GF-D8 (cell line): ENCODE measurements at places on chromosomes 2 and 18.
A peak's percentile ranks its signal among the peaks of the same experiment; 100 is the strongest.

GRCh38 chr2:58906081-58906645 is 665.0 kb upstream of the FANCL start:
- DNase-seq: no peak

DNA sequence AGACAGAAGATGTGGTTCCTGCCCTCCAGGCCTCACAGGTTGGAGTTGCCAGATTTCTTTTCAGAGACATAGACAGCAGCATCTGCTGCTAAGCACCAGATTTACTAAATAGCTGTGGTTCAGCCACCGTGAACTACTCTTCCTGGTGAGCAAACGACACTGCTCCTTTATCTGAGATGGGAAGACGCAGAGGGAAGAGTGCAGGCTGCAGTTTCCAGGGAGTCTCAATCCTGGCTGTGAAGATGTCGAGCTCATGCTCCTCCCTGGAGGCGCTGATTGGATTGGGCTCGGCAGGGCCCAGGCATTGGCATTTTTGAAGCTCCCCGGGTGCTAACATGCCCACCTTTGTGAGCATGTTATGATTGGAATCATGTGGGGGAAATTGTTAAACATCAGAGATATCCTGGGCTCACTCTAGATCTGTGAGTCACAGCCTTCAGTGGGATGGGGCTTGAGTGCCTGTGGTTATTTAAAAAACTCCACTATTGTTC is 314.8 kb downstream of the TSN start:
- no peak for DNase-seq

DNA sequence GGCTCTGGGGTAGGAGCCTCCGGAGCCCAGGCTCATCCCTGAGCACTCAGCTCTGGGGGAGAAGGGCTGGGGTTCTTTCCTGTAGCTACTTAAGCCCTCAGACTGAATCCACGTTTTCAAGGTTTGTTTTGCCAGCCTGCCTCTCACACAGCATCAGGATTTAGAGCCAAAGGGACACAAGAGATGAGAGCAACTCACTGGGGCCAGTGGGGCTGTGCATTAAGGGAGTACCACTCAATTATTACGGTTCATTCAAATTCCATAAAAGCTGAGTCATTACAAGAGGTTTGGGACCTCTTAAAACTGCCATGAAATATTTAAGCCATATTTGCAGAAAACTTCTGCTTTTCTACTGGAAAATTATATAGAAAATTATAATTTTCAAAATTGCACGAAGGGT is 17.1 kb upstream of the SNED1 start:
- DNase-seq: no peak

DNA sequence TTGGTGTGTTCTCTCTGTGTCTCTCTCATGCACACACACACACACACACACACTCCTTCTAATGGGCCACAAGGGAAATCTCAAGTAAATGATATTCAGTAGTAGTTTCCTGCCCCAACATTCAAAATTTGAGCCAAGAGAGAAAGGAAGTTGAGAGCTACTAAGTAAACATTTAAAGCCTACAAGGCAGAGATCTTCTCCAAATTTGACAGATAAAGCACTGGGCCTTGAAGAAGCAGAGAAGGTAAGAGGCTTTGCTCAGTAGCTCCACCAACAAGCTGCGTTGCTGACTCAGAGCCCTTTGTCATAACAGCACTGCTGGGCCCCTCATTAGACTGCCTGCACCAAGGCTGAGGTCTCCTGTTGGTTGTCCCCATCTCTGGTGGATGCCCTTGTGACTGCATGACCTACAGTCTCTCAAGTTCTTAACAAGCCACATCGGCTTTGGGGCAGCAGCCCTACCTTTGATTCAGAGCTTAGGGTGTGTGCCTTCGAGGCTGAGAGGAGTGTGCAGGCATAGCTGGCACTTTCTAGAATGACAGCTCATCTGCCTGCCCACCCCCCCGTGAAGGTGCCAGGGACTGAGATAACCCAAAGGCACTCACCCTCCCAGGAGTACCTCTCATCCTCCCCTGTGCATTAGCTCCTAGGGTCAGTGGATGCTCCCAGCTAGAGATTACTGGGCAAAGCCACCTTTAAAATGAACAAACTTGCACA is 32.3 kb upstream of the NEB start:
- no peak for DNase-seq

GRCh38 chr2:227153307-227153706 is 10.7 kb downstream of the COL4A4 start:
- DNase-seq: no peak

DNA sequence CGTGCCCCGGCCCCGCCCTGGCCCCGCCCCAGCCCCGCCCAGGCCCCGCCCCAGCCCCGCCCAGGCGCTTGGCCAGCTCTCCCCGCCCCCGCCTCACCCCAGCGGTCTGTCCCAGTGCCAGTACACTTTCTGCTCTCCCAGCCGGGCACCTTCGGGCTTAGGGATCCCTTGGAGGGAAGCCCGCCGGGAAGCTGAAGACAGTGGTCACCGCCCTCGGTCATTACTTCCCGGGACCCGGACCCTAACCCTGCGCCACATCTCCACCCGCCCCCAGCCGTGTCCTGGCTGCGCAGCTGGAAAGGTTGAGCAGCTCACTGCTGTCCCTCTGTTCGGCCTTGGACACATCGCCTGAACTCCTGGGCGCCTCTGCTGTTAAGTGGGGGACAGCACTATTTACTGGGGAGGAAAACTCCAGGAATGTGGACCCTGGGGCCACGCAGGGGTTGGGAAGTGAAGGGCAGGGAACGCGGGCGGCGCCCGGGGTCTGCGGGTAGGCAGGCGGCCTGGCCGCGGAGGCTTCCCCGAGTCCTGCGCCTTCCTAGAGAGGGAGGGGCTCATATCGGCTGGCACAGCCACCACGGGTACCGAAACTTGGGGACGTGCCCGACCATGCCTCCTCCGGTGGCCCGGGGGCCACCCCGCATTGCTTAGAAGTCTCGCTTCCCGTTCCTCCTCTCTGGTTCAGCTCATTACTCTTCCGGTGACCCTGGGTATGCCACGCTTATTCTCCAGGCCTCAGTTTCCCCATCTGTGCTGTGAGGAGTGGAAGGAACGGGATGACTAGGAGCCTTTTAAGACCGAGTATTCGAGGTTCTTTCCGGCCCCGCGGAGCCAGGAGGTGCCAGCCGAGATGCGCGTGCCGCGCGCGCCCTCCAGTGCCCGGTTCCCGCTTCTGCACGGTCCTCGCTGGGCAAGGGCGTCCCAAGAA is 121.0 kb downstream of the GYPC start:
- peak; percentile 6 for DNase-seq

- DNase-seq: no peak
These were observed 4.4 kb downstream of the MYL1 start for GRCh38 chr2:210310550-210310949.

DNA sequence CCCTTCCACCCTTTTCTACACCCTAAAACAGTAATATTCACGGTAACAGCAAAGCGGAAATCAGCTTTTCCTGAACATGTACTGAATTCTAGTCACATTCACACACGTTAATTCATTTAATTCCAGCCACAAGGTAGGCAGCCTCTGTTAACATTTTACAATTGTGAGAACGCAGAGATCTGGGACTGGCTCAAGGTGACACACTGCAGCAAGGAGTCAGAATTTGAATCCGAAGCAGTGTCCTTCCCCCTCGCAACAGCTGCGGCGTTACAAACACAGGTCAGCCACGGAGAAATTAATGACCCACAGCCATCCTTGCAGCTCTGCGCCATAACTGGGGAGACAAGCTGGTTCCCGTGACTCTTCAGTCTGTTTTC is 818 bp upstream of the SLC20A1 start:
- DNase-seq: no peak

DNA sequence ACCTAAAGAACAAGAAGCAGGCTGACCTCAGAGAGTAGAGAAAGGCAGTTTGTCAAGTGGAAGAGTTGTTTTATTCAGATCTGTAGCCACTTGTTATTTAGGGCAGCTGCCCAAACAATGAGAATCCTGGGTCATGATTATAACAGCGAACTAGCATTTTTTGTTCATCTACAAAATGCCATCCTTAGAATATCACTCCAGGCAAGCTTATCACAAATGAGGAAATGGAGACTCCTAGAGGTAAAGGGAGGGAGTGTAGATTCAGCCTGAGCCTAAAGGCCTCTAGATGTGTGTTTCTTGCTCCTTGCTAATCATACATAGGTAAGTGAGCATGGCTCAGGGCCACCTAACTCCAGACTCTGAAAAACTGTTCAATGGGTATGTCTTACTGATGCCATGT is 126.1 kb downstream of the HNMT start:
- DNase-seq: no peak

DNA sequence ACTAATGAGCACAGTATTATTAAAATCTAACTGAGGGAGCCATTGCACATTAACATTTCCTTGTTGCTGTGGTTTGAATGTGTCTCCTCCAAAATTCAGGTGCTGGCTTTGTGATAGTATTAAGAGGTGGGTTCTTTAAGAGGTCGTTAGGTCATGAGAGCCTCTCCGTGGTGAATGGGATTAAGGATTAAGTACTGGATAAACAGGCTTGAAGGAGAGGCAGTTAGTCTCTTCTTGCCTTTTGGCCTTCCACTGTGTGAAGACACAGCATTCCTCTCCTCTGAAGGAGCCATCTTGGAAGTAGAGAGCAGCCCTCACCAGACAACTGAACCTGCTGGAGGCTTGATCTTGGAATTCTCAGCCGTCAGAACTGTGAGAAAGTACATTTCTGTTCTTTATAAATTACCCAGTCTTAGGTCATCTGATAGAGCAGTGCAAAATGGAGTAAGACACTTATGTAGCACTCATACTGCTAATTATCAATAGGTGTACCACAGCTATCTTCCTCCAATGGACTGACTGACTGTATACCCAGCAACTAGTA is 182.7 kb downstream of the MYO3B start:
- DNase-seq: no peak

GRCh38 chr2:106094131-106094841 is 99.8 kb downstream of the UXS1 start:
- DNase-seq: no peak

DNA sequence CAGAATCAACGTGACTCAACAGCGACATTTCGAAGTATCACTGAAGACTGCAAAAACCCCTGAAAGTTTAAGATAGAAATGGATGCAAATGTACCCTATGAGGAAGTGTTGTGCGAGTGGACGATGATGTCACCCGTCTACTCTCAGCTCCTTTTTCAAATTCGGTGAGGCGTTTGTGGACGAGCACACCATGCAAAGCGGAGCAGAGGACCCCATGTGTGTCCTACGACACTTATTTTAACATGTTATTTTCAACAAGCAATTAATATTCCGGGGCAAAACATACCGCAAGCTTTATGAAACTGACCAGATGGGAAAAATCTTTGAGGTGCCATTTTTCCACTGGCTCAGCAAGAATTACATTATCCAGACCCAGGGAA is 2.0 kb downstream of the PXDN start:
- DNase-seq: no peak

- no peak for DNase-seq
These were observed 89.4 kb downstream of the RRM2 start for GRCh38 chr2:10211844-10212422.

DNA sequence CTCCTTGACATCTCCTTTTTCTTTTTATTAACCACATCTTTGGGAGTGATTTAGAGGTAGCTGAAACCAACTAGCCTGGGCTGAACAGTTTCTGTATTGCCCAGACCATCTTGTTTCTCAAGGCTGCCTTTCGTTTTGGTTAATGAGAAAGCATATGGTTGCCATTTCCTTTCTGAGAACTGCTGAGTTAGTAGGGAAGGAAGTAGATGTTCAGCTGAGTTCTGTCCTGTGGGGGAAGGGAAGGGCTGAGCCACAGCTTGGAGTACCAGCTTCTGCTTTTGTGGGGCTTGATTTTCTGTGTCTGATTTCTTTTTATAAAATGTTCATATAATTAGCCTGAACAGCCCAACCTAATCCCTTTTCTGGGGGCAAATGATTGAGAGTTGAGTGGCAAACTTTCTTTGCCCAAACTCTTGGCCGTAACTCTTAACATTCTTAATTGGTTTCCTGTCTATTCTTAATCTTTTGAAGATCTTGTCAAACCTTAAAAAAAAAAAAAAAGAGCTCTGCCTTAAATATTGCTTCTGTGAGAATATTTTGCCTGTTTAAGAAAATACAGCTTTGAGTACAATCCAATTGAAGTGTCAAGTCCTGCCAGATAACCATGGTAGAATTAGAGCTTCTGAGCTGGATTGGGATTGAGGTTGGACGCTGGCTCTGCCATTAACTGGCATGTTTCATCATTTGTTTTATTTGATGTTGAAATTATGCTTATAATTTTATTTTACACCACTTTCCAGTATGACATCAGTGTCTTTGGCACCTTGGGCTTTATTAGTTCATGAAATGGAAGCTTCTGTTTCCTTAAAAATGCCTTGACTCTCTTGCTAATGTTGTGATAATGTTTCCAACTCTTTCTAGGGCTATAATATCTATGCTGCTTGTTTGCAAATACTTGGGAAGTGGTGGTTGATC is 1.9 kb upstream of the NABP1 start:
- peak; percentile 90 for DNase-seq

GRCh38 chr2:222693837-222694236 is 22.4 kb downstream of the MOGAT1 start:
- no peak for DNase-seq

DNA sequence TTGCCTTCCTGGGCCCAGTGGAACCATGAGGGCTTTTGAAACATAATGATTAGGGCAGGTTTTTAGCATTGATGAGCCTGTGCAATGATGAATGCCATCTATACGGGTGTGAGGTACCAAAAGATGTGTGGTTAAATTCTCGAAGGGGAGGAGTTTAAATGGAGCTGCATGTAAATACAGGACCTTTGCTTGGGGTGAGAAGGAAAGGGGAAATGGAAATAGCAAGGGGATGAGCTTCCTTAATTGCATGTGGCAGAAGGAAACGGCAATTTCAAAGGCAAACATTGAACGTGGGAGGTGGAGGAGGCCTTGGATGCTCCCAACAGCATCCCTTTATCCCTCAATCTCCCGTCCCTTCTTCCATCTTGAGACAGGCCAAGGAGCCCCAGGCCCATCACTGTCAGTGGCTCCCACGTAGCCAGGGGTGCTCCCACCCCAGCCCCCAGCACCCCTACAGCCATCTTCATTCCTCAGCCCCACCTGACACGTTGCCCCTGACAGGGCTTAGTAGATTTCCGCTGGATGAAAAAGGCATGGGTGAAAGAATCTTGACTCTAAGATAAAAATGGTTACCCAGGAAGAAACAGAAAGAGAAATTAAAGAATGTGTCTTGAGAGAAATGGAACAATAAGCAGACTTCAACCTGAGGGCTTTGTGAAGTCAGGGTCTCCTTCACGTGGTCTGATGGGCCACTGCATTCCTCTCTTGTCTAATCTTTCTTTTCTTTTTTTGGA is 32.5 kb downstream of the INPP5D start:
- DNase-seq: peak; percentile 36

- DNase-seq: no peak
These were observed 125.2 kb downstream of the SH3BP4 start for GRCh38 chr2:235077046-235077445.

- no peak for DNase-seq
These were observed 253.3 kb downstream of the AGAP1 start for GRCh38 chr2:235747001-235747785.

GRCh38 chr18:37554399-37554787 is 11.2 kb downstream of the CELF4 start:
- DNase-seq: no peak

GRCh38 chr2:63614448-63614968 is 25.7 kb downstream of the MDH1 start:
- no peak for DNase-seq
